ENCODE measurements at places on chromosomes 2 and 18. TPM values are rescaled to one million over a fixed set of nuclear protein-coding genes. Genes with fewer than 3 reads are reported as not detected.
A peak's percentile ranks its signal among the peaks of the same experiment; 100 is the strongest.

DNA sequence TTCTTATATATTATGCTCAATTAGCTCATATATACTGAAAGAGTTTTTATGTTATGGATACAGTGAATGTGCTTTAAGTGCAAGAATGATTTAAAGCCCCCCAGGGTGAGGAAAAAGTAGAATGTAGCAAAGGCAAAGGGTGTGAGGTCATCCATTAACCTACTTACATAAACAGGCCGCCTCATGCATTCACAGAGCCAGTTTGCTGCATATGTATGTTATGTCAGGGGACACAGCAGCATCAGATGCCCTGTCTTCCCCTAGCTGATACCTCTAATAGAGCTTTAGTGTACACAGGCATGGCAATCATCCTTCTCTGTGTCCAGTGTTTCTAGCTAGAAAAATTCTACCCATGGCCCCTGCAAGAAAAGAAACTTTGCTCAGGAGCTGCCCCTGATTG lies 187.8 kb upstream of the FSHR start:
- H3K27me3 ChIP-seq = no peaks in the 10 kb centered on the region
- H3K4me1 ChIP-seq = no peaks in the 10 kb centered on the region
- no peak overlapping the region for H3K27ac ChIP-seq

GRCh38 chr2:162473-163382 lies 101.1 kb downstream of the SH3YL1 start:
- H3K36me3 ChIP-seq = no peaks in the 10 kb centered on the region
- H3K4me3 ChIP-seq = no peak overlapping the region
- H3K4me1 ChIP-seq = no peaks in the 10 kb centered on the region
- peaks cover 51% of the 10 kb centered on the region for H3K27me3 ChIP-seq
- no peak overlapping the region for H3K27ac ChIP-seq
- no peak for DNase-seq

GRCh38 chr2:137220438-137220993 lies 455.2 kb downstream of the THSD7B start:
- no peak overlapping the region for H3K4me3 ChIP-seq
- no peaks in the 10 kb centered on the region for H3K4me1 ChIP-seq
- H3K36me3 ChIP-seq = no peaks in the 10 kb centered on the region
- no peak for DNase-seq

DNA sequence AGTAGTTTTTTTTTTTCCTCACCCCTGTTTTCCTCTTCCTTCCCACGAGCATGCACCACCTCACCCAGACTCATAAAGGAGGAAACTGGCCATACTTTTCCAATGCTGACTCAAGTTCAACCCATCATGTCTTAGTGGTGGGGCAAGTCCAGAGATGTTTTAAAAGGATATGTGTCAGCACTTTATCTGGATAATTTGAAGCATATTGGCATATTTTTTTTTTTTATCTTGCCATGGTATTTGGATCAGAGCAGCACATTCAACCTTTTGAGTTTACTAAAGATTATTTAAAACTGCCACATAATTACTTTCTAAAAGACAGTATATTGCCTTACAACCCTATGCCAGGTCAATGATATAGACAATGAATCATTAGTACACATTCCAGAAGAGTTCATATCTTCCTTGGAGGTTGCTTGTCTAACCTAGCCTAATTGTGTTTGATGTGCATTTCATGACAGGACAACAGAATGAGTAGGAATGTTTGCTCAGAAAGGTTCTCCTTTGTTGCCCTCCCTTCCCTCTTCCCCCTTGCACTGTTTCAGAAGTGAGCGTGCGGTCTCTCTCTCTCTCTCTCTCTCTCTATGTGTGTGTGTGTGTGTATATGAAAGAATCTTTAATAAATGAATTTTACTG lies 950.7 kb upstream of the FAM98A start:
- no peaks in the 10 kb centered on the region for H3K36me3 ChIP-seq
- H3K4me3 ChIP-seq = no peak overlapping the region
- DNase-seq = no peak
- H3K27me3 ChIP-seq = no peaks in the 10 kb centered on the region
- no peak overlapping the region for H3K27ac ChIP-seq

- H3K27ac ChIP-seq = no peak overlapping the region
- H3K4me3 ChIP-seq = no peak overlapping the region
- H3K36me3 ChIP-seq = no peaks in the 10 kb centered on the region
- no peaks in the 10 kb centered on the region for H3K4me1 ChIP-seq
Measured at GRCh38 chr2:62447411-62447810, 58.6 kb downstream of the TMEM17 start.

DNA sequence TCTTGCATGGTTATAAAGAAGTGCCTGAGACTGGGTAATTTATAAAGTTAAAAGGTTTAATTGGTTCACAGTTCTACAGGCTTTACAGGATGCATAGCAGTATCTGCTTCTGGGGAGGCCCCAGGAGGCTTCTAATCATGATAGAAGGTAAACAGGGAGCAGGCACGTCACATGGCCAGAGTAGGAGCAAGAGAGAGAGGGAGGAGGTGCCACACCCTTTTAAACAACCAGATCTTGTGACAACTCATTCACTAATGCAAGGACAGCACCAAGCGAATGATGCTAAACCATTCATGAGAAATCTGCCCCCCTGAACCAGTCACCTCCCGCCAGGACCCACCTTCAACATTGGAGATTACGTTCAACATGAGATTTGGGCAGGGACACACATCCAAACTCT lies 141.1 kb downstream of the EN1 start:
- peaks cover 33% of the 10 kb centered on the region for H3K27me3 ChIP-seq
- no peak for DNase-seq
- H3K4me1 ChIP-seq = no peaks in the 10 kb centered on the region
- no peak overlapping the region for H3K4me3 ChIP-seq
- H3K36me3 ChIP-seq = no peaks in the 10 kb centered on the region

DNA sequence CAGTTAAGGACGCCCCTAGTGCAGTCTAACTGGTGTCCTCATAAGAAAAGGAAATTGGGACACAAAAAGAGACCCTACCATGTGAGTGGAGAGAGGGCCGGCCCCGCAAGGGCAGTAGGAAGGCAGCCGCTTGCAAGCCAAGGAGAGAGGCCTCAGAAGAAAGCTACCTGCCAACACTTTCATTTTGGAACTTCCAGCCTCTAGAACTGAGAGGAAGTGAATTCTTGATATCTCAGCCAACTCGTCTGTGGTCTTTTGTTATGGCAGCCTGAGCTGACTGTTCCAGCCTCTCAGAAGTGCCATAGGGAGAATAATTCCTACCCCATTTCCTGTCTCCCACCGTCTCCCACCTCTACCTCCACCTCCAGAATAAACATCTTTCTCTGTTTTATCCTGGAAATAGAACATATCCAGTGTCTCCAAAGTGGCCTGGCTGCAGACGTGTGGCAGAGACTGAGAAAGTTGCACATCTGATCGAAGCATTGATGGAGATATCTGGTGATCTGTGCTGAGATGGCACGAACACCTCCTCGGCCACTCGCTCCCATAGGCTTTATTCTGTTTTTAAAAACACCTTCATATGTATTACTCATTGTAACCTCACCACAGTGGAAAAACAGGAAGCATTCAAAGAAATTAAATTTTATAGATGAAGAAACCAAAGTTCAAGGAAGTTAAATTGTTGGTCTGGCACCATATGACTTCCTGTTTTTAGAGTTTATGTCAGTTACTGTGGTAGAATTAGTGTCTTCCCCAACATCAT lies 39.5 kb upstream of the MARCO start:
- H3K36me3 ChIP-seq = no peaks in the 10 kb centered on the region
- no peak overlapping the region for H3K4me3 ChIP-seq
- H3K27ac ChIP-seq = no peak overlapping the region
- no peaks in the 10 kb centered on the region for H3K4me1 ChIP-seq
- H3K27me3 ChIP-seq = peaks cover 31% of the 10 kb centered on the region

- no peak overlapping the region for H3K4me3 ChIP-seq
- no peaks in the 10 kb centered on the region for H3K27me3 ChIP-seq
- no peaks in the 10 kb centered on the region for H3K36me3 ChIP-seq
Measured at GRCh38 chr2:41954304-41955291, 93.2 kb upstream of the PKDCC start.

DNA sequence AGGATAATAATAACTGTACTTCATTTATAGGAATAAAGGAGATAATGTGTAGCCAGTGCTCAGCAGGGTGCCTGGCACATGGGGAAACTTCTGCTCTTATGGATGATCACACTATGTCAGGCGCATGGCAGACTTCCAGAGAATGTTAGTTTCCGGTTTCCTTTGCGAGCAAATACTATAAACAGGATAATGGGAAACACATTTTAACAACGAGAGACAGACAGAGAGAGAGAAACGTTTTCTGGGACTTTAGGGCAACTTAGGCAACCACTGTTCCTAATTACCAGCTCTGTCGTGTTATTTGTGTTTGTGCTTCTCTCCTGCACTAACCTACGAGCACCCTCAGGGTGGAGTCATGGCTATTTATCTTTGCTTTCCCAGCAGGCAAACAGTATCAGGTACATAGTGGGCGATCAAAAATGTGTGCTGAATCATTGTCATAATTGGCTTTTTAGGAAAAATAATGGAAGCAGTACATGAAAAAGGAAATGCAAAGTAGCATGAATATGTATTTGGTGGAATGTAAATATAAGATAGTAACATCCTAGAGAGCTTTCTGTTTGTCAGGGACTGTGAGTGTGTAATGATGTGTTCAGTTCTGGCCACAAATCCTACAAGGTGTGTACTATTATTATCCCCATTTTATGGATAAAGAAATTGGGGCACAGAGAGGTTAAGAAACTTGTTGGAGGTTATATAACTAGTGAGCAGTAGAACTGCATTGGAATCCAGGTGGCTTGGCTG lies 36.8 kb upstream of the IGFBP2 start:
- no peak overlapping the region for H3K4me3 ChIP-seq
- H3K27ac ChIP-seq = peak overlapping the region; percentile 34
- H3K27me3 ChIP-seq = no peaks in the 10 kb centered on the region
- H3K36me3 ChIP-seq = no peaks in the 10 kb centered on the region
- peaks cover 27% of the 10 kb centered on the region for H3K4me1 ChIP-seq

- DNase-seq = no peak
- H3K4me3 ChIP-seq = no peak overlapping the region
- H3K27ac ChIP-seq = no peak overlapping the region
- H3K27me3 ChIP-seq = peaks cover 6% of the 10 kb centered on the region
- no peaks in the 10 kb centered on the region for H3K36me3 ChIP-seq
Measured at GRCh38 chr18:24011123-24011917, 3.2 kb upstream of the TTC39C start.

DNA sequence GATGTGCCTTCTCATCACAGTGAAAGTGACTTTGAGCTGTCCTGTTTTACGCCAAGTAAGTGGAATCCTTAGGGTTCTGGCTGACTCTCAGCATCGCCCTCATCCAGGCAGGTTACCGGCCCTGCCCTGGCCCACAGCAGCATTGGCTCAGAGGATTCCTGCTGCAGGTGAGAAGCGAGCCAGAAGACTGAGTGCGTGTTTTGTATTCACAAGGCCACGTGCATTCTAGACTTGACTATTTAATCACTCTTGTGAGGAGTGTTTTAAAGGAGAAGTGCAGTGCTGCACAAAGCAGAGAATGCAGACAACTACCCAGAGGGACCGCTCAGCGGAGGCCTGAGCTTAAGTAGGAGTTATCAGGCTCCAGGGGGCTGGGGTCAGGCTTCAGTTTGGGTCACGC lies 48.3 kb downstream of the LAMA3 start:
- H3K4me1 ChIP-seq = peaks cover 8% of the 10 kb centered on the region
- no peak overlapping the region for H3K4me3 ChIP-seq
- no peak for DNase-seq
- no peaks in the 10 kb centered on the region for H3K27me3 ChIP-seq
- no peak overlapping the region for H3K27ac ChIP-seq

- peaks cover 19% of the 10 kb centered on the region for H3K4me1 ChIP-seq
- H3K36me3 ChIP-seq = no peaks in the 10 kb centered on the region
- no peak overlapping the region for H3K27ac ChIP-seq
- peak overlapping the region; percentile 59 for H3K4me3 ChIP-seq
- peak; percentile 22 for DNase-seq
- peaks cover 30% of the 10 kb centered on the region for H3K27me3 ChIP-seq
Measured at GRCh38 chr2:169768262-169768995, 30.2 kb upstream of the SSB start.

DNA sequence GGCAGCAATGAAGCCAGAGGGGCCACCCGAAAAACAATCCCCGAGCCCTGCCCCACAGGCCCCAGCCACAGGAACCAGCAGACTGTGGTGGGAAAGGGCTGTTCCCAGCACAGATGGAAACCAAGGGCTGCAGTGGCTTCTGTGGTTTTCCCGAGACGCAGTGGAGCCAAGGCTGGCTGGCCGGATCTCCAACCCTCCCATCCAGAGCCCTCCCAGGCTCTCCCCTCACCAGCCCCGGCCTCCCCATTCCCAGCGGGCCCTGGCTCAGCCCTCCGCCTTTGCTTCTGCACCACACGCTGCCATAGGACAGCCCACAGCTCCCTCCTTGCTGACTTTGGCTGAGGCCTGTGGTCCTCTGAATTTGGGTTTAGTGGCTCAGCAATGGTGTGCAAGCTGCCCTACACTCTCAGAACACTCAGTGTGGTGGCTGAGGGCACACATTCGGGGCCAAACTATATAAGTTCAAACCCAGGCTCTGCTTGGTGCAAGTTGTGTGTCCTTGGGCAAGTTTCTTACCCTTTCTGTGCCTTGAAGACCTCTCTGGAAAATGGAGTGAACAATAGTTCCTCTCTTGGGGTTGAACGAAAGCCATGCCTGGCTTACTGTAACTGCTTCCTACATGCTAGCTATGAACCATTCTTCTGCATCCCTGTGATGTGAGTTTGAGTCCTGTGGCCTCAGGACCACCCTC lies 200.1 kb downstream of the SMAD7 start:
- DNase-seq = no peak
- H3K27me3 ChIP-seq = no peaks in the 10 kb centered on the region
- H3K4me3 ChIP-seq = no peak overlapping the region
- peaks cover 64% of the 10 kb centered on the region for H3K4me1 ChIP-seq
- H3K27ac ChIP-seq = peak overlapping the region; percentile 86

DNA sequence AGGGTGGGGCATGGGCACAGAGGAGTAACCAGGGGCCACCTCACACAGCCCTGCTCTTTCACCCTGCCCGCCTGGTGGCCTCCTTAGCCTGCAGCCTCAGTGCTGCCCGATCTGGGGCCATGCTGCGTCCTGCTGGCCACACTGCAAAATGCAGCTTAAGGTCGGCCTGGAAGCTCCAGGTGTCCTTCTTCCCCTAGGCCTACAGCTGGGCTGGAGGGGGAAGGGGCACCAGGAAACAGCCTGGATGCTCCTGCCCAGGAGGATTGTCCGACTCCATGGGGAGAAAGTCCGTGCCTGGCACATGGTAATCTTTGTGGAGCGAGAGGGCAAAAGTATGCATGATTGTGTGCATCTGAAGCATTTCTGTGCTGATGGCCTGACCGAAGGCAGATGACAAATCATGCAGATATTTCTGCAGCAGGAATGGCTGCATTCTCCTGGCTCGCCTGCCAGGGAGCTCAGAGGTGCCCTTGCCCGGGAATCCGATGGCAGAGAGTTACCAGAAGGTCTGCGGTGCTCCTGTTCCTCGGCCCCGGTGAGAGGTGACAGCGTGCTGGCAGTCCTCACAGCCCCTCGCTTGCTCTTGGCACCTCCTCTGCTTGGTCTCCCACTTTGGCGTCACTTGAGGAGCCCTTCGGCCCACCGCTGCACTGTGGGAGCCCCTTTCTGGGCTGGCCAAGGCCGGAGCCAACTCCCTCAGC lies 12.8 kb upstream of the ALPP start:
- DNase-seq = no peak
- no peak overlapping the region for H3K4me3 ChIP-seq
- peaks cover 24% of the 10 kb centered on the region for H3K27me3 ChIP-seq
- no peaks in the 10 kb centered on the region for H3K36me3 ChIP-seq
- no peaks in the 10 kb centered on the region for H3K4me1 ChIP-seq

The KCMF1 gene
- 90.2 TPM for total RNA-seq

The TMEM198 gene
- 2.5 TPM for total RNA-seq

The BCL11A gene
- 27.1 TPM for total RNA-seq

The SERPINB12 gene
- total RNA-seq = not detected

The GREB1 gene
- total RNA-seq = 7.8 TPM

The NGEF gene
- 0.16 TPM for total RNA-seq

The PSTPIP2 gene
- total RNA-seq = 1.8 TPM

The SLC40A1 gene
- total RNA-seq = 44.0 TPM

The COLEC12 gene
- 7.3 TPM for total RNA-seq

The CHRND gene
- not detected for total RNA-seq

The IL37 gene
- total RNA-seq = not detected
